ENCODE measurements at places on chromosomes 1 and 21.

GRCh38 chr1:224726441-224727182 lies 110.5 kb downstream of the CNIH3 start:
- no peak for DNase-seq

DNA sequence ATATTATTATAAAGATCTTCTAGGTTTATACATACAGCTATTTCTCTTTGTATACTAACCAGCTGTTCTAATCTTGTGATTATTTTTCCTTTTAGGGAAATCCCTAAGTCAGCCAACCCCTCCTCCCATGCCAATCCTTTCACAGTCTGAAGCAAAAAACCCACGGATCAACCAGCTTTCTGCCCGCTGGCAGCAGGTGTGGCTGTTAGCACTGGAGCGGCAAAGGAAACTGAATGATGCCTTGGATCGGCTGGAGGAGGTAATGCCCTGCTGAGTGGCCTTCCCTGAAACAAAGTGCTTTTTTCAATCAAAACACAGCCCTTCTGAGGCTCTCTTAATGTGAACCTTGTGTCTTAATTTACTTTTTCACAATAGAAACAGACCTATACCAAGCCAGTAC lies 32.4 kb upstream of the BMP8A start:
- no peak for DNase-seq

DNA sequence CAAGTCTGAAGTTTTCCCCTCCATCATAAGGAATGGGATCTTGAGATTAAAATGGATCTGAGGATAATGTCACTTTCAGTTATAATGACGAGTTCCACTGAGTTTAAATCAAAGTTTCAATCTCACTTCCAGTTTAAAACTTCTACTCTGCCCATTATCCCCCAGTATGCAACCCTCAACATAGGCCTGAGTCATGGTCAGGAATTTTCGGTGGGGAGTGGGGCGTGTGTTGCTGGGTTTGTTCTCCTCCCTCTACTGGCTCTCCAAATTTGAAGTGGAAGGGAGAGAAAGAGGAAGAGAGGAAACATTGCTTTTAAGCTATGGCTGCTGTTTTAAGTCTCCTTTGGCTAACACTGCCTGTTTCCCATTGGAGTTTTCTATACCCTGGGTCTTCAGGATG lies 152.9 kb downstream of the TM2D1 start:
- DNase-seq = no peak

DNA sequence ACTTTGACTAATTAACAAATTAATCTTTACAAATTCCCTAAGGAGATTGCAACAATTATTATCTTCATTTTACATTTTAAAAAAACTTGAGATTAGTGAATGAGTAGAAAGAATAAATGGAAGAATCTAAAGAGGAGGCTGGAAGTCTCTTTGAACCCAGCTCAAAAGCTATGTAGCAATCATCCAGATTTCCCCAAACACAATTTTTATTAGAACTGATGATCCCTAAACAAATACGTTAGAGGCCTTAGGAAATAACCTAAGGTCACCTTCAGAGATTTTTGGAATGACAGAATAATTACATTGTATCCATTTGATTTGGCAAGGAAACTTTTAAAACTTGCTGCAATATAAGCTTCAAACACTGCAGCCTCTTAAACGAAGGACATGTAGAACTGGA lies 242.4 kb upstream of the LYPLAL1 start:
- no peak for DNase-seq

- DNase-seq = no peak
Observed at GRCh38 chr1:230754796-230755195, 7.6 kb downstream of the CAPN9 start.

- no peak for DNase-seq
Observed at GRCh38 chr1:243253211-243253925, 1.7 kb downstream of the CEP170 start.

DNA sequence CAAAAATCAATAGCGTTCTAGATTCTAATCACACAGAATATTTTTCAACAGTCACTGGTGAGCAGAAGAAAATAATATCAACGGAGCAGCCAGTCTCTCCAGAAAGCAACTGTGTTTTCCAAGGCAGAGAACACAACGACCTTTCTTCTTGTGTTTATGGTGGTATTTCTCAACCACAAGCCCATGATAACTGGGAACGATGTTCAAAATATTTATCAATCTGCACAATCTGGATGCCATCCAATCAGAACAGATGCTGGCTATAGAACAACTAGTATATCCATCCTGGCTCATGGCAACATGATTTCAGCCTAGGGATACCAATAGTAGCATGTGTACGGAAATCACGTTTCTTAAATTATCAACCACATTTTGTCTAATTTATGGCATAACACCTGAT lies 162.7 kb upstream of the RUNX1 start:
- no peak for DNase-seq

- DNase-seq = no peak
Observed at GRCh38 chr1:201427963-201428362, 6.4 kb upstream of the TNNI1 start.

DNA sequence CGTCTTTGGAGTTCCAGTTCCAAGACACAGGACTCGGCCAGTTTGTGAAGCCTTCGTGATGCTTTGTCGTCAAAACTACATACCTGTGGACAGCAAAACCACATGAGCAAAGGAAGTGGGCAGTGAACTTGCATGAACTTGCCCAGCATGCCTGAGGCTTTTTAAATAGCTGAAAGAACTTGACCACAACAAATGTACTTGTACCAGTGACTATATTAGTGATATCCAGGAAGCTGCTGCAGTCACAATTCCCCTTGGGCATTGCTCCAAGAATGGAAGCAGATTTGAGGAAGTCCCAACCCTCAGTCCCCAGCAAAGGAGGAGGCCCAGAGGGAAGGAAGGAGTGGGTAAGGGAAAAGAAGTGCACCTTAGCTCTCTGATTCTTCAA lies 2.6 kb downstream of the FUCA1 start:
- DNase-seq = no peak

DNA sequence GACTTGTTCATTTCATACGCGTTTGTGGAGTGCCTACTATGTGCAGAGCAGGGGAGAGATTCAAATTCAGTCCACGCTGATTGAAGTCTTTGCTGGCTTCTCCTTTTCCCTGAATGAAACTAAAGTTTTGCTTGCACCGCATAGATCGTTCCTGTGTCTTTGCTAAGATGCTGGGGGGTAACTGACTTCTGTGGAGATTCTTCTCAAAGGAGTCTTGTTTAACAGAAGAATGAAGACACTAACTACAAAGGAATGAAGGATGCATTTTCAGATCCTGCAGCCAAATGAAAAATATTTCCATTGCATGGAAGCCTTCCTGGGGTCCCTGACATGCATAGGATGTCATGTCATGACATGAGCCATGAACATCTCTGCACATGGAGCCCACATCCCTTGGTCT lies 26.9 kb upstream of the H6PD start:
- DNase-seq = no peak

- no peak for DNase-seq
Observed at GRCh38 chr1:2566101-2567045, 10.2 kb downstream of the TNFRSF14 start.

DNA sequence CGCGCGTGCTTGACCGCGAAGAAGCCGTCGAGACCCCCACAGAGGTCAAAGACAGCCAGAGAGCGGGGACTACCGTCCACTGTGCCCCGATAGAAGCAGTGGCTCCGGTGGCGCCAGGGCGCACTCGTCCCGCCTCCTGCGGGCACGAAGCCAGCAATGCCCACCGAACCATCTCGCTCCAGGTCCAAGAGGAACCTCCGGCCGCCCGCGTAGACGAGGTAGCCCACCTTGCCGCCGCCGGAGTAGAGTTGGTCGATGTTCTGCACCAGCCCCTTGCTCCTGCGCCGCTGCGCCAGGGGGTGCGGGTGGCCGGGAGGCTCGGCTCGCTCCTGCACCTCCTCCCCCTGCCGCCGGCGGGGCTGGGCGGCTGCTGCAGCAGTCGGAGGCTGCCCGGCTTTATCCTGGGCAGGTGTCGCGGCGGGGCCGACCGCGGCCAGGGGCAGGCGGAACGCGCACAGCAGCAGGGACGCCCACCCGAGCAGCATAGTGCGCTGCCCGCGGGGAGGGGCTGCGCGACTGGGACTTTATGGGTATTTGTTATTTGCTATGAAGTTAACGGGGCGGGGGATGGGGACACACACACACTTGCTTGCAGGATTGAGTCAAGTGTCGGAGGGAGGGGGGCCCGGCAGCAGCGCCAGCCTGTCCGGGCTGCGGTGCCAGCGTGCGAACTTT lies 844 bp downstream of the ADAMTS5 start:
- no peak for DNase-seq

- no peak for DNase-seq
Observed at GRCh38 chr1:3296326-3296725, 158.1 kb upstream of the ARHGEF16 start.

- no peak for DNase-seq
Observed at GRCh38 chr21:33800753-33801423, 114.7 kb downstream of the ATP5PO start.

- DNase-seq = no peak
Observed at GRCh38 chr1:77956464-77956863, 22.4 kb downstream of the FUBP1 start.

DNA sequence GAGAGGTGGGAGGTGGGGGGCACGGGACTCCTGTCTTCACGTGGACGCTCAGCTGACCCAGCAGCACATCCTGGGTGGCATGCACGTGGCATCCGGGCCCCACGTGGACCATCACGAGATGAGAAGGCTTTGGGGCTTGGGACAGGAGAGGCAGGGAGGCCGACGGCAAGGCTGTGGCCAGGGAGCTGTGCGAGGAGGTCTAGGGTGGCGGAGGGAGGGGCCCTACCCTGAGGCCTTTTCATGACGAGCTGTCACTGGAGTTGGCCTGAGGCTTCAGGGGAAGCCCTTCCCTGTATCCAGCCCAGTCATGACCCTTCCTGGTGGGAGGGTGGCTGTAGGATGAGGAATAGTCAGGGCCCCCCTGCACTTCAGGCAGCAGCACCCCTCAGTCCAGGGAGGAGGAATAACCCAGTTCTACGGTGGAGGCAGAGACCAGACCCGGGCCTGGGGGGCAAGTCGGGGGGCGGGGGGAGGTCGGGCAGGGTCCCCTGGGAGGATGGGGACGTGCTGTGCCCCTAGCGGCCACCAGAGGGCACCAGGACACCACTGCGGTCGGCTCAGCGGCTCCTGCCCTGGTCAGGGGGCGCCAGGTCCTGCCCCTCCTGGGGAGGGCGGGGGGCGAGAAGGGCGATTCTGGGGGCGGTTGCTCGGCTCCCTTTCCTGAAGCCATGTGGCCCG lies 2.0 kb upstream of the PERM1 start:
- DNase-seq = peak; percentile 54

GRCh38 chr1:18923756-18924211 lies 21.4 kb upstream of the ALDH4A1 start:
- DNase-seq = no peak

DNA sequence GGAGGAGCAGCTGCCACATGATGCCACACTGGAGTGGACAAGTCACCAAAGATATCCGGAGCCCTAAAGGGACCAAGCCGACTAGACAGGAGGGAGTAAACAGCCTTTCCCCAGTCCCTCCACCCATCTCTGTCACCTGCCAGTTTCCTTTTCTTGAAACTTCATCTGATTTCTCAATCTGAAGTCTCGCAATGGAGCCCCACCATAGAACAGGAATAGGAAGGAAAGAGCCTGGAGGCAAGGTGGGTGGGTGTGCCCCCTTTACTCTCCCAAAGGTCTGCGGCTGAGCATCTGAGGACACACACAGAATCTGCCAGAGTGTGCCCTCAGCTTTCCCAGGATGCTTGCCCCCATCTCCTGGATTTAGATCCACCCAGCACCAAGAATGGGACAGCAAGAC lies at the start of gene FCGR3B:
TSS of gene FCGR3B (minus strand) at position 101 of the 400 bp plus-strand sequence. CDS start at position 19, 82 bp downstream.
- no peak for DNase-seq

GRCh38 chr1:201282931-201283829 lies at the start of gene PKP1:
Gene PKP1 (plus strand): TSS chr1:201283506. CDS start chr1:201283703, 197 bp downstream.
- DNase-seq = no peak

DNA sequence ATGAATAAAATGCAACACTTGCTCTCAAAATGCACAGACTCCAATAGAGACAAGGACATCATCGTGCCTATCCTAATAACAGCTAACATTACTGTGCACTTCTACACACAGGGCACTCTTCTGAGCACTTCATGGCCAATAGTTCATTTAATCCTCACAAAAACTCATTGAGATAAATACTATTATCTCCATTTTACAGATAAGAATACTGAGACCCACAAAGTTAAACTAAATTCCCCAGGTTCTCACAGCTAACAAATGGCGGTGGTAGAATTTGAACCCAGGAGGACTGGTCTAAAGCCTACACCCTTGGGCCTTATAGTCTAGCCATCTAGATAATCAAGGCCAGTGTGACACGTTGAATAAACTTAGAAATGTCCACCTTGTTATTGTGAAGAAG lies 328.6 kb downstream of the RRAGC start:
- no peak for DNase-seq

DNA sequence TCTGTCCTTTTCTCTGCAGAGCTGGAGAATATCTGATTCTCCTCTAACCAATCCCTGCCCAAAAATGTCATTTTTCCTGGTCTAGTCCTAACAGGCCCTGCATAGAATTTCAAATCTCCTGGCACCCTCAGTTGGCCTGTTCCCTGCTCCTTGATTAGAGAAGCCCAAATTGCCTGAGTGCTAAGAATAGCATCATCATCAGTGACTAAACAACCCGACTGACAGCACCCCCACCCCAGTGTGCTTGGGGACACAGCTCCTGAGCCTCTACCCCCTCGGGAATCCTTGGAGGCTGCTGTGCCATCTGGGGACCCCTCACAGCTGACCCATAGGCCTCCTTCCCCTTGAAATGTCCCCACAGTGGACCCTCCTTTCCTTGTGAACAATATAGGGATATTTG lies 94.4 kb downstream of the DDX20 start:
- no peak for DNase-seq

GRCh38 chr21:17390569-17390968 lies 122.3 kb upstream of the CXADR start:
- DNase-seq = no peak

DNA sequence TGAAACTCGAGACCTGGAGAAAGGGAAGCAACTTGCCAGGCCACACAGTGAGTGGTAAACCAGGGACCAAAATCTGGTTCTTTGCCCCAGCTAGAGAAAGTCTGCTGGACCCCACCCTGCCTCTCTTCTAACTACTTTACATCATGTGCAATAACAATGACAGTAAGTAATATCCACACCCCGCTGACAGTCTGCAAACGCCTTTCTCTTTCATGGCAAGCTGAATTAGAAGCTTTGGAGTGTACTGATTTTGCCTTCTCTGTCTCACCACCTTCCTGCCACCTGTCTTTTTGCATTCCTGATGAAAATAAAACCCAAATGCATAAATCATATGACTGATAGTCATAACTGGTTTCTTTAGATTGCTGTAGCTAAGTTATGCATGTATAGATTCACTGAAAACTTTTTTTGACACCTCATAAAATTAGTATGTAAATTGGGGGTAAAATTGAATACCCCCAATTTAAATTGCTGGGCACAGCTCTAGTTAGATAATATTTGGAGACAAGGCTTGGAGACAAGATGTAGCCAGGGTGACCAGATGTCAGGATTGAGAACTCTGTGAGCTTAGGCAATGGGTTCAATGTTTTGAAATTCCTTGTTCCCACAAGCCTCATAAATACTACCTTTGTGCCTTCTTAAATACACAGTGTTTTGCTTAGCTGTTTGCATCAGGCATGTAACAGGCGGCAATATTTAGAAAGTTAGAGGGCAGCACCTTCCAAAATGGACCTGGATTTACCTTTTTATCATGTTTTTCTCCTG lies 73.5 kb downstream of the ST6GALNAC5 start:
- no peak for DNase-seq

GRCh38 chr21:14383596-14384180 lies 742 bp upstream of the HSPA13 start:
- no peak for DNase-seq

- no peak for DNase-seq
Observed at GRCh38 chr1:116906812-116907211, 2.9 kb upstream of the PTGFRN start.

- no peak for DNase-seq
Observed at GRCh38 chr1:109535971-109536491, 3.6 kb upstream of the GPR61 start.
